ENCODE measurements at places on chromosomes 13 and 19. TPM values are rescaled to one million over a fixed set of nuclear protein-coding genes. Genes with fewer than 3 reads are reported as not detected.

DNA sequence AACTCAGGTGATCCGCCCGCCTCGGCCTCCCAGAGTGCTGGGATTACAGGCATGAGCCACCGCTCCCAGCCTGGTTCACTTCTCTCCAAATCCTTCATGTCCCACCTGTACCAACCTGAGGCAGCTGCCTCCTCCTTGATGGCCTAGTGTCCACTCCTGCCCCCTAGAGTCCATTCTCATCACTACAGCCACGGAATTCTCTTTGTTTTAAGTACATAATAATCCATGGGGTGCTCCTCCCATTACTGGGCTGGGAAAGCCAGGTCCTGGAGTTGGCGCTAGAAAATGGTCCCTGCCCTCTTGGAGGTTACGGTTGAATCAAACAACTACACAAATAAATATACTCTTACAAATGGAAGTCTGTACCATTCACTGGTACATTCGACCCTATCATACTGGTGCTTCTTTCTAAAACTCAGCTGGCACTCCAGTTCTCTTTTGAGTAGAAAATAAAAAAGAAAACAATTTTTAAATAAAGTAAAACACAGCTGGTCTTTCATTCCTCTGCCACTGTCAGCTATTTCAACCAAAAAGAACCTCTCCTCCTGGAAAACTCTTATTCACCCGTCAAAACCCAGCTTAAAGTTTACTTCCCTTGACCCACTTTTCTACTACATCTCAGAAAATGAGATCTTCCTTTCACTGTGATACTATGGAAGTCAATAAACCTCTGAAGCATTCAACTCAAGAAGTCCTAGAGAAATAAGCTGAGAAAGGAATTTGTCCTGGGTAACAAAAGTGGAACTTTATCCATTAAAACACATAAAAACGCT lies 22.4 kb upstream of the ARHGEF18 start:
- DNase-seq = peak; percentile 75

- DNase-seq = no peak
Measured at GRCh38 chr13:51934461-51935087, 72.8 kb downstream of the CCDC70 start.

GRCh38 chr19:45539459-45539858 lies 32.2 kb downstream of the VASP start:
- no peak for DNase-seq

DNA sequence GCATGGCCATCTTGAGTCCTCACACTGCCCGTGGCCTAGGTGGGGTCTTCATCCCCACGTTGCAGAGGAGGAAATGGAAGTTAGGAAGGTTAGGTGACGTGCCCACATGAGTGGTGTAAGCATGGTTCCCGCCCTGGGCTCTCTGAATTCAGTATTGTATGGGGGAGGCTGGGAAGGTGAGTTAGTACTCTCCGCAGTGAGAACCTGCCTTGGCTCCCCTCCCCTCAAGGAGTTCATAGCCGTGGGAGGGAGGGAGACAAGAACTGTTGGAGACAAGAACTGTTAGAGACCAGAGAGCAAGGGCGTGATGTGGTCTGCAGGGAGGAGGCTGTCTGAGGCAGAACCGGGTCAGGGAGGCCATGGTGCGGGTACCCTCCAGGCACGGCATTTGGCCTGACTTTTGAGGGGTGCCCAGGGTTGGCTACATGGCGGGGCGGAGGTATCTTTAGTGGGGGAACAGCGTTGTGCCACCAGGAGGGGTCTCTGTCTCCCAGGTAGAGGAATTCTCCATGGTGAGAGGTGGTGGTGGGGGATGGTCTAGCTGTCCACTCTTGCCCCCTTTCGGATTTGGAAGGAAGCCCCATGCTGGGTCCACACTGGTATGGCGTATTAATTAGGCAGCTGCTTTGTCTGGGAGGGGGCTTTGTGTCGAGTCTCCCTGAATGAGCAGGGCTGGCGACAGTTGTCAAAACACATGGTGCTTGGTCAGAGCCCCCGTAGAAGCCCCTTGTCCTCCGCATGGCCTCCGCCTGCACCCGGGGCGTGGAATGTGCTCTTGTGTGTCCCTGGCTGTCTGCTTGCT lies 45.8 kb downstream of the CAPN12 start:
- DNase-seq = no peak

GRCh38 chr13:112346899-112347229 lies 29.3 kb upstream of the SPACA7 start:
- DNase-seq = no peak

GRCh38 chr19:7176792-7177191 lies 107.3 kb downstream of the ZNF557 start:
- DNase-seq = no peak

DNA sequence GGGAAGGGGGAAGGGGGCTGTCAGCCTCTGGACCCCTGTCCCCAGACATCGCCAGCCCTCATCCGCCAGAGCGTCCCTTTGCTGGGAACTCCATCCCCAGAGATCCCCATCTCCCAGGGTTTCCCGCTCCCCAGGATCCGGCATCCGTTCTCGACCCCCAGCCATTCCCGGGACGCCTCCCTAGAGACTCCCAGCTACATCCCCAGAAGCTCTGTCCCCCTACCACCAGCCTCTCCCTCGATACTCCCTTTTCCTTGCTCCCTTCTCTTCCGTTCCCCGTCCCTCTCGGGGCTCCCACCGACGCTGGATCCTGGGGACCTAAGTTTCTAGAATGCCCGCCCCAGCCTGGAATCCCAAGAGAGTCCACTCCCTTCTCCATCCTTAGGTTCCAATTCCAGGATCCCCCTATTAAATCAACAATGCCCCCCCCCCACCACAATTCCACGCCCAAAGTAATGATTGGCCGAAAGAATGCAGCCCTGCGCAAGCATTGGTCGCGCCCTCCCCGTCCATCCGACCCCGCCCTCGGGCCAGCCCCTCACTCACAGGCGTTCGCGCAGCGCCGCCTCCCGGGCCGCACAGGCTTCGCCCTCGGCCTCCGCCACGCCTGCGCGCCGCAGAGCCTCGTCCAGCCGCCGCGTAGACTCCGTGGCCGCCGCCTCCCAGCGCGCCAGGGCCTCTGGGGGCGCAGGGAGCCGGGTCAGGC lies 3.2 kb downstream of the CCDC194 start:
- DNase-seq = peak; percentile 95

MEIOSIN gene
- total RNA-seq = not detected

TEX26 gene
- total RNA-seq = not detected

KLK13 gene
- not detected for total RNA-seq

RXFP2 gene
- not detected for total RNA-seq

Data from activated CD8-positive, alpha-beta T cell treated with anti-CD3 and anti-CD28 coated beads for 36 hours (primary cell).